ENCODE measurements at places on chromosomes 5 and 9. TPM values are rescaled to one million over a fixed set of nuclear protein-coding genes. Genes with fewer than 3 reads are reported as not detected.

DNA sequence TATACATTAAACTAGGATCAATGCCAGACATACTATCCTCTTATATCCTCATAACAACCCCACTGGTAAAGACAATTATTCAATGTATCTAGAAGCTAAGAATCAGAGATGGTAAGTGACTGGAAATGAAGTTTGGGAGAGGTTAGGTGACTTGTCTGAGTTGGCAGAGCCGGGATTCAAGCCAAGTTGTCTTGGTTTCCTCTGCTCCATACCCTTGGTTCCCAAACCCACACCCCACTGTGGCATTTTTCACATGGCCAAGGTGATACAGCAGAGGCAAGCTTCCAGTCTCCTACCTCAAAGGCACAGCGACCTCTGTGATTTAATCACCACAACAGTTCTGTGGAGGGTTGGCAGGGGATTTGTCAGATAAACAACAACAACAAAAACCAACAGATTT, 34.7 kb upstream of the ADRB2 start:
- peak; percentile 89 for DNase-seq

DENND1A gene
- 23.0 TPM for total RNA-seq

- DNase-seq, result no peak
Observed at GRCh38 chr5:172779691-172780341, 8.8 kb upstream of the DUSP1 start.

FAM53C gene
- total RNA-seq, result 27.4 TPM

DNA sequence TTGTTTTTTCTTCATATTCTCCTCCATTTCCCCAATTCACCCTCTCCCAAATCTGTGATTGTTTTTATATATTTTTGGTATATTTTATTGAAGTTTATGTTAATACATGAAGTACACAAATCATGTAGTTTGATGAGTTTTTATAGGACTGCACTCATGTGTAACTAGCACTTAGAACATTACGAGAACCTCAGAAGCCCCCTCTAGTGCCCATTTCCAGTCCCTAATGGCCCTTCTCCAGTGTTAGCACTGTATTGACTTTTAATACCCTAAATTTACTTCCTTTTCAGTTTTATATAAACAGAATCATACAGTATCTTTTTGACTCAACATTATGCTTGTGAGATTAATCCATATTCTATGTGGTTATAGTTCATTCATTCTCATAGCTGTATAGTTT, 18.5 kb upstream of the FKTN start:
- DNase-seq, result peak; percentile 15

DNA sequence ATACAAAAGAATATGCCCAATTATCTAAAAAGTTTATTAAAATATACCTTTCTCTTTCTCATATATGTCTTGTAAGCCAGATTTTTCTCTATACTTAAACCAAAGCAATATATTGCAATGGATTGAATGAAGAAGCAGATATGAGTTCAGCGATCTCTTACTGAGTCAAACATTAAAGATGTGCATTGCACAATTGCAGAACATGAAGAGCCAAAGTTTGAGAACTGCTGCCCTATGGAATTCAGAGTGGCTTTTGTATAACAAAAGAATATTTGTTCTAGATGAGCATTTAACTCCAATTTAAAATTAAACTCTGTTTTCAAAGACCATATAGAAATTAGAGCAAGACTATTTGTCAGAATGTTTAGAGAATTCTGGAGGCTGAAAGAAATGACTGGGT, 519.0 kb upstream of the DAB2 start:
- DNase-seq, result no peak
